ENCODE measurements at places on chromosomes 2 and 18.

DNA sequence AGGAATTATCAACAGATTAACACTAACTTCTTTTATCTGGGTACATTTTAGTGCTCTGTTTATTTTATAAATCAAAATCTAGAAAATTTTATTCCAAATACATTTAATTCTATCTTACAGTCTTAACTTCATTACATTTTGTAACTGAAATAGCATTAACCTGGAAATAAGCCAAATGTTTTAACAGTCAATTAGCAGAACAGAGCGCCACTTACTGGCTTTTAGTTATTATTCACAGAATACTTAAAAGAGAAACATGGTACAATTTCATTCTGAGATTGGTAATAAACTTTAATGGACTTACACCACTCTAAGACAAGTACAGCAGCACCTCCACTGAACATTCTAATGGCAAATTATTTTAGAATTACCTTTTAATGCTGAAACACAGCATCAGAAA lies 38.6 kb downstream of the SS18 start:
- DNase-seq, result no peak

- DNase-seq, result no peak
Measured at GRCh38 chr2:211690736-211691135, 847.9 kb downstream of the ERBB4 start.

- no peak for DNase-seq
Measured at GRCh38 chr2:165893556-165893955, 60.0 kb downstream of the TTC21B start.

GRCh38 chr2:106332054-106332453 lies 136.2 kb downstream of the RGPD3 start:
- DNase-seq, result no peak

DNA sequence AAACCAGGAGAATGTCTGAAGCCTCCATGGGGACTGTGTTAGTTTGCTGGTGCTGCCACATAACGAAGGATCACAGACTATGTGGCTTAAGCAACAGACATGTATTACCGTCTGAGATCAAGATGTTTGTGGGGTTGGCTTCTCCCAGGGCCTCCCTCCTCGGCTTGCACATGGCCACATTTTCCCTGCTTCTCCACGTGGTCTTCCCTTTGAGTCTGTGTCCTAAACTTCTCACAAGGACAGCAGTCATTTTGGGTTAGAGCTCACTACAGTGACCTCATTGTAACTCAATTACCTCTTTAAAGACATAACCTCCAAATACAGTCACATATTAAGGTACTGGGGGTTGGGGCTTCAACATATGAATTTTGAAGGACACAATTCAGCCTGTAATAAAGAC lies 44.6 kb upstream of the LPIN2 start:
- DNase-seq, result no peak

- DNase-seq, result no peak
Measured at GRCh38 chr2:122216071-122216470, 460.6 kb downstream of the TSN start.

DNA sequence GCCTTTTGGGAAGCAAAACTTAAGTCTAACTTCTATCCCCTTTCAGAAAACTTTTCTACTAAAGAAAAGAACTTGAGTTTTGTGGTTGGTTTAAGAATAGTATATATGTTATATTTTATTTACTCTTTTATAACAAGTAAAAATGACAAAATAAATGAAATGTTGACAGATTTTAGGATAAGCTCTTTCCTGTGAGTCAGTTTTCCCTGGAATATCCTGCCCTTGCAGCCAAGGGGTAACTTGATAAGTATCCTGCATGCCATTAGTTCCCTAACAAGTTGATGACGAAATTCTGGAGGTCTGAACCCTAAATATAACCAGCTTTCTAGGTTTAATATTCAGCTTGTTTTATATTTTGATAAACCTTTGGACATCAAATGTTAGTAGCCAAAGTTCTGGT lies 7.3 kb upstream of the HTR2B start:
- no peak for DNase-seq

DNA sequence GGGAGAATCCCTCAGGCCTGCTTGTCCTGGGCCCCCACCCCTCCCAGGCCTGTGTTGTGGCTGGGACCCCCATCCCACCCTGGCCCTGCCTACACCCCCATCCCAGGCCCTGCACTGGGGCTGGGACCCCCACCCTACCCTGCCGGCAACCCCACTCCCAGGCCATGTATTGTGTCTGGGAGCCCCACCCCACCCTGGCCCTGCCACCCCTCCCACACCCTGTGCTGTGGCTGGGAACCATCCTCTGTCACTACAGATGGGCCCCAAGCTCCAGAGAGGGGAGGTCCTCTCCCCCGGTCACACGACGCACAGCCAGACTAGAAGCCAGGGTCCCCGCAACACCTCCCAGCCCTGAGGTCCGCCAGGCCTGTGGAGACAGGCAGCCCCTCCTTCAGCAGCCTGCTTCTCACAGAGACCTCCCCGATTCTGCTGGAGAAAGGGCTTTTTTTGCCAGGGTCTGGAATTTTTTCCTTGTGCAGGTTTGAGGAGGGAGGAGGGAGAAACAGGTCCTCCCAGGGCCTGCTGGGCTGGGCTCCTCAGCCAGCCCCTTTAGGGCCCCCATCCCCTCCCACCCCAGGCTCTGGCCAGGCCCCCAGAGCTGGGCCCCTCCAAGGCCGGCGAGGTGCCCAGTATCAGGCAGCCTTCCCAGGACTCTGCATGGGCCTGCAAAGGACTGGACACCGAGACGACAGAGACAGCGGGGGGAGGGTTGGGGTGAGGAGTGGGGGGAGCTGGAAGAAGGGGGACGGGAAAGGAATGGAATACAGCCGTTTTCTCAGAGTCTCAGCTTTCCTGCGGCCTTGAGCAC lies 28.0 kb downstream of the KIF1A start:
- DNase-seq, result no peak

GRCh38 chr2:128547667-128548066 lies 229.0 kb upstream of the HS6ST1 start:
- DNase-seq, result no peak

- DNase-seq, result peak; percentile 41
Measured at GRCh38 chr2:187774551-187775071, 220.4 kb upstream of the TFPI start.

DNA sequence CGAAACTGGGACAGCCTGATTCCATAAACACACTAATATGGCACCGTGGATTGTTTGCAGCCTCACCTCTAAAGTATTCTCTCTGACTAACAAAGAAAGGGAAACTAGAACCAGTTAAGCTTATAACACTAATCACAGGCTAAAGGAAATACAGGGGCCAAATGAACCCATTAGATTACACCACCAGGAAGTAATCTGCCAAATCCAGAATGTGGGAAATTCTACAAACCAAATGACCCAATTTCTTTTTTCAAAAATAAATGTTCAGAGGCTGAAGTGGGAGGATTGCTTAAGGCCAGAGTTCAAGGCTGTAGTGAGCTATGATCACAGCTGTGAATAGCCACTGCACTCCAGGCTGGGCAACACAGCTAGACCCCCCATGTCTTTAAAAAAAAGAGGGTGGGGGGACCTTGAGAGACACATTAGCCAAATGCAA lies 1.5 kb upstream of the MPPE1 start:
- DNase-seq, result no peak

Measured in astrocyte of the cerebellum (primary cell).